ENCODE measurements at places on chromosomes 2 and 18.

GRCh38 chr2:39546937-39547336 lies 109.9 kb upstream of the MAP4K3 start:
- no peak for DNase-seq

GRCh38 chr18:60929966-60930365 lies 403.3 kb upstream of the CDH20 start:
- DNase-seq: no peak

GRCh38 chr2:191516260-191516659 lies 161.7 kb upstream of the NABP1 start:
- DNase-seq: no peak

- no peak for DNase-seq
Observed at GRCh38 chr2:219870041-219870440, 242.6 kb downstream of the SLC4A3 start.

GRCh38 chr2:3776311-3776710 lies 72.9 kb downstream of the DCDC2C start:
- no peak for DNase-seq

- DNase-seq: no peak
Observed at GRCh38 chr2:240560084-240560479, at the start of gene DUSP28. DUSP28 (plus strand) TSS chr2:240560357; CDS start chr2:240560685, 328 bp downstream.

GRCh38 chr18:74268933-74269620 lies 22.7 kb downstream of the CYB5A start:
- DNase-seq: no peak
